Right forelimb (tissue), 1 donor: ENCODE measurements at places on chromosomes 11 and 22.

- no peak for DNase-seq
Observed at GRCh38 chr11:14819596-14819995, 72.4 kb downstream of the CYP2R1 start.

- DNase-seq, result no peak
Observed at GRCh38 chr22:50027639-50028537, 15.3 kb upstream of the IL17REL start.

GRCh38 chr22:42444077-42444904 lies 12.1 kb upstream of the NFAM1 start:
- peak; percentile 90 for DNase-seq

- DNase-seq, result peak; percentile 26
Observed at GRCh38 chr11:128717516-128717915, 23.6 kb downstream of the FLI1 start.

DNA sequence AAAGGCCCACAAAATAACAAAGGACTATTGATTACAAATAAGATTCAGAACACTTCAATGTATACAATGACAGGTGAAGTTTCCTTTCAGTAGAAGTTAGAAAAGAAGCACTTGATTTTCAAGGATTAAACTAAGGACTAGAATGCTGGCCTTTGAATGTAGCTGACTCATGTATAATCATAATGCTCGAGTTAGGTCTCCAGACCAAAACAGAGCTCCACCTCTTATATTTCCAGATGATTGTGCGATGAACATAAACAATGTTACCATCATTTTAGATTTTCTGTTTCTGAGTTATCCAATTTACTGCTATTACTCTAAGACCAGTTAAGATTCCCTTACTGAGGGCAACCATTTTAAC lies 40.4 kb upstream of the RAPSN start:
- no peak for DNase-seq

DNA sequence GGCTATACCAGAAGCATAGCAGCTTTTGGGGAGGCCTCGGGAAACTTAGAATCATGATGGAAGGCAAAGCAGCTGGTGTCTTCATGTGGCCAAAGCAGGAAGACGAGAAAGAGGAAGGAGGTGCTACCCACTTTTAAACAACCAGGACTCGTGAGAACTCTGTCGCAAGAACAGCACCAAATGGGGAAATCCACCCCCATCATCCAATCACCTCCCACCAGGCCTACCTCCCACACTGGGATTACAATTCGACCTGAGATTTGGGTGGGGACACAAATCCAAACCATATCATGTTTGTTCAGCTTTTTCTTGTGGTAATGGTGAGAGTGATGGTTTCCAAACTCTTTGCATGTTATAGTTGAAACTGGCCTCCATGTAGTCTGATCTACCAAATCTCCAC lies 32.5 kb upstream of the OR10D3 start:
- DNase-seq, result no peak

DNA sequence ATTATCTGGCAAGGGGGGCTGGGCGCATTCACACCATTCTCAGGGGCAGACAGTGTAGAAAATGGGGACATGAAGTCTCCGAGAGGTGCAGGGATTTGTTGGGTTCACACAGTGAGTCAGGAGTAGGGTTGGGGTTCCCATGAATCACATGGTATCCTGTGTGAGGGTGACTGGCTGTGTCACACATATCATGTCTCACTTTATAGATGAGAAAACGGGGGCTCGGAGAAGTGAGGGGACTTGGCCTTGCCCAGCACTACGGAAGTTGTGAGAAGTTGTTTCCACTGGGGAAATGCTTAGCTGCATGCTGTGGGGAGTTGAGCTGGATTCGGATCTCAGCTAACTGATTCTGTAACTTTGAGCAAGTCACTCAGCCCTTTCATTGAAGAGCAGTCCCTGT lies 4.2 kb downstream of the GAL3ST3 start:
- no peak for DNase-seq

- DNase-seq, result no peak
Observed at GRCh38 chr11:26078231-26078821, 253.6 kb upstream of the ANO3 start.

GRCh38 chr11:99494065-99494464 lies 473.3 kb downstream of the CNTN5 start:
- DNase-seq, result no peak

GRCh38 chr11:103744496-103745153 lies 291.8 kb upstream of the DDI1 start:
- DNase-seq, result no peak

DNA sequence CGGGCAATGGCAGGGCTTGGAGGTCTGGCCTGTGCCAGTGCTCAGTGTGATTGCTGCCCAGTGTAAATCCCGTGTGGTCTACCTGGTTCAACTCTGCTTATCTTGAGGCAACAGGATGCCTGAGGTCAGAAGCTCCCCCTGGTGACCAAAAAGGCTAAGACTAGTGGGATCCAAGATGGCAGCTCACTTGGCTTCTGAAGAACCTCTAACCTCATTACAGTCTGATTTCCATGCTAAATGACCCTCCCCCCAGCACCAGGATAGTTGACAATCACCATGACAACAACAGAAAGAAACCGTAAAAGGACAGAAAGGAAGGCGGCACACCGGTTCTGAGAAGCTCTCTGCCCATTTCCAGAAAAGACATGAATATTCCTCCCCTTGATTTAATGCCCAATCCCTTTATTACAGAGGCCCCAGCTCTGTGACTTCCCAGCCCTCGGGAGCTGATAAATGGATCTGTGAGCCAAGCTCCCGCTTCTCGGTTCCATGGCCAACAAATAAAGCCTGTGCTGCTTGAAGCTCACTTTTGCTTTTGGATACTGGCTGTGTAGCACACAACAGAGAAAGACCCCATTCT lies 398.4 kb downstream of the CTTN start:
- DNase-seq, result no peak

DNA sequence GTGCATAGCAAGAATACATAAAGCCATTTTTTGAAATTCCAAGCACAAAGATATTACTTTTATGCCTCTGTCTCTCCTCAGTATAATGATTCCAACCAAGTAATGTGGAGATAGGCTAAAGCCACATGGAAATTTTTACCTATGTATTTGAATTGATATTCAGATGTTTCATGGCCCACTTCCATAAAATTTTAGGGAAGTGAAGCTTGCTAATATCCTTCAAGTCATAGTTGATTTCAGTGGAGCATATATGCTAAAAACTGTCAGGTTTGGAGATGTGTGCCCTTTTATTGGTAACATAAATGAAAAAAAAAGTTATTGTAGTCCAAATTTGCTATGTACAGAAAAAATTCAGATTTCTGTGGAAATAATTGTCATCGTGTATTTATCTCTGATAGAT lies 12.3 kb downstream of the MS4A4E start:
- no peak for DNase-seq

DNA sequence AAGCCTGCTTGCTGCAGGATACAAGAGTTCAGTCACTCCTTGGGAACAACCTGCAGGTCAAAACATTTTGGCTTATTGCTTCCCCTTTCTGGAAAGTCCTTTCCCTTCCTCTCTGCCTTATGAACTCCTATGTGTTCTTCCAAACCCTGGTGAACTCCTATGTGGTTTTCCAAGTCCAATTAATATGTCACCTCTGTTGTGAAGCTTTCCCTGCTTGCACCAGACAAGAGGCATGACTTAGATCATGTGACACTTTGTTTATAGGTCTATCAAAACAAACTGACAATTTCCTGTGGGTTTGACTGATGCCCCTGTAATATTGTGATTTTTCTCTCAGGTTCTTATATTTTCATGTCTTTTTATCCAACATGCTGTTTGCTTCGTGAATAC lies 64.2 kb downstream of the ENDOD1 start:
- DNase-seq, result no peak

- DNase-seq, result no peak
Observed at GRCh38 chr22:42805998-42806830, 50.9 kb downstream of the ARFGAP3 start.
